Stimulated activated CD8-positive, alpha-beta memory T cell treated with anti-CD3 and anti-CD28 coated beads, Interleukin-4, amount 100 ng/mL, for 4 hours (primary cell): ENCODE measurements at places on chromosomes 16 and 17.

- DNase-seq = no peak
Measured at GRCh38 chr17:61188081-61188480, 211.6 kb upstream of the TBX2 start.

DNA sequence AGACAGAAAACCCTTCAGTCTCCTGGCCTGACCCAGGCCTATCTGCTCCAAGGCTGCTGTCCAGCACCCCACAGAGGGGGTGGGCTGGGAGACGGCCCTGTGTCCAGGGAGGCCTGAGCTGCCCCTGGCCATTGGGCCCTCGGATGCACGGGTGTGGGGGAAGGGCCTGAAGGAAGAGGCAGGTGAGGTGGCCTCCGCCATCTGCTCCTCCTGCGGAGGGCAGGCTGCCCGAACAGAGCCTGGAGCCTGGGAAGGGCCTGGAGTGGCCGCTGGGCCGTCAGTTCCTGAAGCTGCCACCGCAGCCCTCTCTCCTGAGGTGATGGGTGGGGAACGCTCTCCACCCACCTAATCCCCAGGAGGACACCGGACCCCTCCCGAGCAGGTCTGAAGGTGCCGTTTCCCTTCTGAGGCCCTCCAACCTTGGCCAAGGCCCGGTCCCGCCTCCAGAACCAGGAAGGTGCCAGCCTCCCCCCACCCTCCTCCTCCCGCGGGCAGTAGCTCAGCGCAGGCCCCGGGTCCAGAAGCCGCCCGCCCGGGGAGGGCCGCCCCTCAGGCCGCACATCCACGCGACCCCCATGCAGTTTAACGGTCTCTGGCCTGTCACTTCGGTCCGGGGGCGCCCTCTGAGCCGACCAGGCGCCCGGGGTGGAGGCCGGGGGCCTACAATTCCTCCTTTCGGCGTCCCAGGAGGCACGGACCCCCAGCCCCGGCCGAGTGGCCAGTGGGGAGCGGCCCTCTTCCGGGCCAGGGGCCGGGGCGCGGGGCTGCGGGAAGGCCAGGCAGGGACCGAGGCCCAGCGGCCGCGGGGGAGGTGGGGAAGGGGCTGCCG lies 835 bp downstream of the FBXL16 start:
- no peak for DNase-seq

DNA sequence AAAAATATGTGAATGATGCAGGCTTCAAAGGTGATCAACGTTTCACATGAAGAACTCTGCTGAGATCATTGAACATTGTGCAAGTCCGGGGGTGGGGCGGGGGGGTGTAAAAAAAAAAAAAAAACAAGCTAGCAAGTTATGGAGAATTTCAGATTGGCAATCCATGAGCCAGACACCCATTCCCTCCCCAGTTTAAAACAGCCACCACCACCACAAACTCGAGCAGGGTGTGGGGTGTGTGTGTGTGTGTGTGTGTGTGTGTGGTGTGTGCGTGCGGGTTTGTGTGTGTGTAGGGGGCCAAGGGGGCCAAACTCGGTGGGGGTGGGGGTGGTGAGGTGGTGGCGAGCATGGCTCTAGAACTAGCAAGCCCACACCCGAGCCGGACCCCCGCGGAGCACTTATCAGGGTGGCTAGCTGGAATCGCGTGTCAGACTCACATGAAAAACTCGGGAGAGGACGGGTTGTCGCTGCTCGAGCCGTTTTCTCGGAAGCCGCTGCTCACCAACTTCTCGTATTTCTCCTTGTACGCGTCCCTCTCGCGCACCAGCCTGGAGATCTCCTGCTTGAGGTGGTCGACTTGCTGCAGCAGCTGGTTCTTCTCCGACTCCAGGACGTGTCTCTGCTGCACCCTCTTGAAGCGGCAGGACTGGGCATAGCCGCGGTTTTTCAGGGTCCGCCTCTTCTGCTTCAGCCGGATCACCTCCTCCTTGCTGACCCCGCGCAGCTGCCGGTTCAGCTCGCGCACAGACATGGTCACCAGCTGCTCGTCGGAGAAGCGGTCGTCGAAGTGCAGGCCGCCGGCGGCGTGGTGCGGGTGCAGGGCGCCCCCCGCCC lies 2.0 kb downstream of the MAF start:
- DNase-seq = no peak

DNA sequence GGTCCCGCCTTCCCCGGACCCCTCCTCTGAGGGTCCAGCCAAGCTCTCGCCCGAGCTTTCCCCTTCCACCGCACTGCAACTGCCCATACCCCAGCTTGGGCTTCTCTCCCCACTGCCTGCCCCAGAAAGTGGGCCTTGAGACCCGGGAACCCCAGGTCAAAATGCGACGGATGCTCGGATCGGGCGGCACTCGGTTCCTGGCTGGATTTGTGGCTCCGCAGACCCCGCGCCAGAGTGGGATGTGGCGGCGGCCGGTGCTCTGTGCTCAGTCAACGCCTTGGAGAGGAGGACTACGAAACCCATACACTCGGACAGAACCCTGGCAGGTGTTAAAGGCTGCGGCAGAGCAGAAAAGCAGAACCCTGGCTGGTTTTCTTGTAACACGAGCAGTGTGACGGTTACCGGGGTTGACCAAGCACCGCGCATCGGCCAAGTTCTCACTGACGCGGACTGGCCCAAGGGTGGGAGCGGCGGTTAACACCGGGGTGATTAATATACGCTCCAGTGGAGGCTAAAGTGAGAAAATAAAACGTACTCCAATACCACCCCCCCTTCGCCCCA lies 885 bp upstream of the SLFN13 start:
- DNase-seq = no peak

DNA sequence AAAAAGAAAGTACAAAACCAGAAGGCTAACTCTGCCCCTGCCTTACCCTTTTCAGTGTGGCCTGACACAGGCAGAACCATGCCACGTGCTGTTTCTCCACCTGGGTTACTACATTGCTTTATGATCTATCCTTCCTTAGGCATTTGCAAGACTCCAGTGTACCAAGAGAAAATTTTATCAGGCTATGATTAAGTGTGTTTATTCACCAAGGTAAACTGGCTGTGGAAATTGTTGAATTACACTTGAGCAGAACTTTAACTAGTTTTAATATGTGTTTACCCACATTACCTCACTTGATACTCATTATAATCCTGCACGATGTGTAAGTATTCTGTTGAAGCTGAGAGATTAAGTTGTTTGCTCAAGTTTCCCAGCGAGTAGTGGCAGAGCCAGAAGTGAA lies 129.7 kb upstream of the MYOCD start:
- DNase-seq = no peak

GRCh38 chr16:58048494-58049231 lies 23.1 kb downstream of the MMP15 start:
- DNase-seq = no peak

- no peak for DNase-seq
Measured at GRCh38 chr17:29592850-29593551, at the start of gene ANKRD13B. ANKRD13B (plus strand) TSS chr17:29593132; CDS start chr17:29593622, 490 bp downstream.

DNA sequence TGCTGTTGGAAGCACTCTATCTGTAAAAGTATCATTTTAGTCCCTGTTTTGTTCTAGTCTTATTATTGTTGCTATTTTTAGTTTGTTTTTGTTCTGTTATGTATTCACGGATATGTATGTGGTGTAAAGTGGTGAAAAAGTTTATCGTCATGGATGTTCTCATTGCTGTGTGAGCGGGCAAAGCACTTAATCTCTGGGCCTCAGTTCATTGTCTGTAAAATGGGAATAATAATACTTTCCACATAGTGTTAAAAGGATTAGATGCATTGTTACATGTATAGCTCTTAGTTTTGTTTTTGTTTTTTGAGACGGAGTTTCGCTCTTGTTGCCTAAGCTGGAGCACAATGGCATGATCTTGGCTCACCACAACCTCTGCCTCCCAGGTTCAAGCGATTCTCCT lies 19.8 kb downstream of the TAOK1 start:
- DNase-seq = no peak

DNA sequence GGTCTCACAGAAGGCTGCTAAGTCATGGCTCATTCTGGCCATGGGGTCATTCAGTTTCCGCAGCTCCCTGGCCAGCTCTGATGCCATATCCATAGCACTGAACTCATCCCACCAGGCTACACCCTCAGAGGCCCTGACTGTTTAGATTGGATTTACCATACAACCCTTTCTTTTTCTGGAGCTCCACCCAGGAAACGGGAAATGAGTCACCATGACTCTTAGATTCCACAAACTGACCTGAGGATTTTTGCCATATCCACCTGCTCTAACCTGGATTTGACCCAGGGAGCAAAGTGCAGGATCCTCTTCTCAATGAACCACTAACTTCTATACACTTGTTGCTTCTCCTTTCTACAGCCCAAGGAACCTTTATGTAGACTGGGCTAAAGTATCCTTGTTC lies 20.3 kb upstream of the CALB2 start:
- no peak for DNase-seq

DNA sequence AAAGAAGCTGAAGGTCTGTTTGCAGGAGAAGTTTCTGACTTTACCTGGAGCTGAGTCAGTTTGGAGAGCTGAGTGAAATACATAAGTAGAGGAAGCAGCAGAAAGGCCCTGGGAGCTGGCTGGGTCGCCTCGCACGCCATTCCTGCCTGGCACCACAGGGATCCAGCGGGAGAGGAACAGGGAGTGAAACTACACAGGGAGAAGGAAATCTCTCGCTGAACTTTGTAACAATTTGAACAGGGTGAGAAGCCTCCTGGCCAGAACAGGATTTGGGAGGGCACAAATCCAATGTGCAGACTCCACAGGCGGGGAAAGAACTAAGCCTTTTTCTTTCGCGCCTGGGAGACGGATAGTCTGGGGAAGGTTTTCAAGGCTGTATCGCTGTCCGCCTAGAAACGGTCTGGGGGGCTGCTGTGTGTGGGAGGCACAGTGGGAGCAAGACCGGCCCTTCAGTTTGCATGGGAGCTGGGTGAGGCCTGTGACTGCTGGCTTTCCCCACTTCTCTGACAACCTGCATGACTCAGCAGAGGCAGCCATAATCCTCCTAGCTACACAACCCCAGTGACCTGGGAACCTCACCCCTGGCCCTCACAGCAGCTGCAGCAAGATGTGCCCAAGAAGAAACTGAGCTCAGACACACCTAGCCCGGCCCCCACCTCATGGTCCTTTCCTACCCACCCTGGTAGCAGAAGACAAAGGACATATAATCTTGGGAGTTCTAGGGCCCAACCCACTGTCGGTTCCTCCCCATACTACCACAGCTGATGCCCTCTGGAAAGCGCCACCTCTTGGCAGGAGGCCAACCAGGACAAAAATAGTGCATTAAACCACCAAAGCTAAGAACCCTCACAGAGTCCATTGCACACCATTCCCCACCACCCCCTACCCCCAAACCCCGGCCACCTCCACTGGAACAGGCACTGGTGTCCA lies 778.6 kb downstream of the KCNJ2 start:
- DNase-seq = no peak

DNA sequence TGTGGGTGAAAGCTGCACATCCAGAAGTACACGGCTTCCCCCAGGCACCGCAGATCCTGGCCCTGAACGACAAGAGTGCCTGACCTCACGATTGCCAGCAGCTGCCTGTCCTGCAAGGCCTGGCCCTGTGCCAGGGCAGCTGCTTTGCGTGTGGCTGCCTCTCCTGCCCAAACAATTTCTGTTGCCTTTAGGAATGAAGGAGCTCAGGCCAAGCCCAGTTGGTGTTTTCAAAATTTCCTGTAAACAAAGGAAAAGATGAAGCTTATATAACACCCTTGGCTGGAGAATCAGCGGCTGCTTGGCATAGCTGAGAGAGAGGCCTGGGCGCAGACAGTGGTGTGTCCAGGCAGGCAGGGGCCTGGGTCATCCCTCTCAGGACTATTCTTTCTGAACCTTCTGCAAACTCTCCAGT lies 11.7 kb upstream of the SLC47A2 start:
- DNase-seq = no peak

DNA sequence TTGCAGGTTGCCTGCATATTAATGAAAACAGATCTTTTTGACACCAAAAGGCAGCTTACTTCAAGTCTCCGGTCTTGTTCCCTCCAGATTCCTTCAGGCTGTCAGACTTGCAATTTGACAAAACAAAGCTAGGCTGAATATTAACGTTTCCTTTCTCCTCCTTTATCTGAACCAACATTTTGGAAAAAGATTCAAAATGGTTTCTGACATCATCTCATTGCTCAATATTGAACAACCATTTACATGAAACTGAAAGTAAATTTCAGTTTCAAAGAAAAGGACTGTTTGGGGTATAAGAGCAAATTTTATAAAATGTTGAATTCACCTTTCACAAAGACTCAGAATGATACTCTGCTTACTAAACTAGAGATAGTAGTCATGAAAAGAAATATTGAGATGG lies 521.8 kb downstream of the KCNJ2 start:
- no peak for DNase-seq

- DNase-seq = no peak
Measured at GRCh38 chr16:68927018-68927417, 83.7 kb downstream of the TANGO6 start.

DNA sequence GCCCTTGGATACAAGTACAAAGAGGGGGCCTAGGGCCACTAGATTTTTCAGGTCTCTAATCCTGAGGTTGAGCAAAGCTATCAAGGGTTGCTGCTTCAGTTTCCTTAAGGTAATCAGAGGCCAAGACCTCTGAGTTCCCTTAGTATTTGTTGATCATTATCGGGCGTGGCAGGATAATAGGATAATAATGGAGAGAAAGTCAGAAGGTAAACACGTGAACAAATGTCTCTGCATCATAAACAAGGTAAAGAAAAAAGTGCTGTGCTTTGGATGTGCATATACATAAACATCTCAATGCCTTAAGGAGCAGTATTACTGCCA lies 41.5 kb upstream of the YPEL2 start:
- DNase-seq = no peak

- no peak for DNase-seq
Measured at GRCh38 chr17:16191604-16192003, 23.7 kb downstream of the NCOR1 start.

DNA sequence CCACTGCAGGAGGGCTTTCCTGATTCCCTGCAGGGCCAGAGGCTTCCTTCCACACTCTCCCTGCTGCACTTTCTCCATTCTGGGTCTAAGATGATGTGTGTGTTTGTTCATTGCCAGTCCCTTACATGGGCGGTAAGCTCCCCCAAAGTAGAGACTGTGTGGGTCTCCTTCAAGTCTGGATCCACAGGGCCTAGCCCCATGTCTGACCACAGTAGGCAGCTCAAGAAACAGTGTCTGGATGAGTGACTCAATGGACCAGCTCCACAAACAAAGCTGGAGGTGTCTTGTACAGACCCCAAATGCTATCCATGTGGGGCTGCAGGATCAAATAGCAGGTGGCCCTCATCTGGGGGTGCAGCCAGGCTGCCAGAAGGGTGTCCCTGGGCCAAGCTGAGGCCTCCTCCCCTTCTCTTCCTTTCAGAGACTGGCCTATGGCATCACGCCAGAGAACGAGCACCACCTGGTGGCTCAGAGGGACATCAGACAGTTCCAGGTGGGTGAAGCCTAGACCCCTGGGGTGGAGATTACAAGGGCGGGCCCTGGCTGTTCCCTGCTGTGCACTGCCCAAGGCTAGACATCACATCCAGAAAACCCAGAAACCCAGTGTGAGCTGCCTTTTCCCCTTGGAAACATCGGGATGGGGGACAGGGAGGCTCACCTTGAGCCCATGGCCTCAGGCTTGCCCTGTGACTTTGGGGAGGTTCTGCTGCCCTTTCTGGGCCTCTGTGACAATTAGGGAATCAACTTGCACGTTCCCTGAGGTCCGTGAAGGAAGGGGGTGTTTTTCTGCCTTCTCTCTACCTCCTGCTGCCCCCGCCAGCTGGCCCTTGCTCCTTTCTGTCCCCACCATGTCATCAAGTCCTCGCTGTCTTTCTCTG lies 45.9 kb downstream of the SLC6A2 start:
- no peak for DNase-seq

GRCh38 chr16:73743665-73744496 lies 552.7 kb upstream of the PSMD7 start:
- no peak for DNase-seq

GRCh38 chr16:22849517-22849916 lies 35.6 kb downstream of the HS3ST2 start:
- DNase-seq = no peak
